ENCODE measurements at places on chromosomes 12 and 14.

DNA sequence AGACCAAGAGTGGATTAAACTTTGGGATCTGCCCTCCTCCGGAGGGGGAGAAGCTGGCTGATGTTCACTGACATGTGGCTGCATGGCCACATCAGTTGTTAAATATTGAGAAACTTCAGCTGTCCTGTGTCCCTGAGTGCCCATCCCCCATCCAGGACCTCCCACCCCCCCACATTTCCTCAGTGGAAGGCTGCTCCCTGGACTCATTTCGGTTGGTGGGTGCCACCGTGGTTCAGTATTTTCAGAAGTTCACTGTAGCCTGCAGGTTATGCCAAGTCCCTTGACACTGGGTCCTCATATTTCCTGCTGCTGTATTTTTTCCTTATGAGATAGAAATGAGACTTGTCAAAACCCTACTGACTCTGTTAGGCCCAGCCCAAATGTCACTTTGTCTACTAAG lies 302.4 kb downstream of the CACNA1C start:
- DNase-seq: no peak

GRCh38 chr14:29278301-29279263 lies 512.0 kb downstream of the FOXG1 start:
- no peak for DNase-seq

GRCh38 chr12:2372178-2372577 lies 319.4 kb downstream of the CACNA1C start:
- no peak for DNase-seq

- DNase-seq: no peak
Measured at GRCh38 chr12:26425587-26426260, 230.4 kb downstream of the SSPN start.

- no peak for DNase-seq
Measured at GRCh38 chr12:51911788-51912711, 4.7 kb downstream of the ACVRL1 start.

DNA sequence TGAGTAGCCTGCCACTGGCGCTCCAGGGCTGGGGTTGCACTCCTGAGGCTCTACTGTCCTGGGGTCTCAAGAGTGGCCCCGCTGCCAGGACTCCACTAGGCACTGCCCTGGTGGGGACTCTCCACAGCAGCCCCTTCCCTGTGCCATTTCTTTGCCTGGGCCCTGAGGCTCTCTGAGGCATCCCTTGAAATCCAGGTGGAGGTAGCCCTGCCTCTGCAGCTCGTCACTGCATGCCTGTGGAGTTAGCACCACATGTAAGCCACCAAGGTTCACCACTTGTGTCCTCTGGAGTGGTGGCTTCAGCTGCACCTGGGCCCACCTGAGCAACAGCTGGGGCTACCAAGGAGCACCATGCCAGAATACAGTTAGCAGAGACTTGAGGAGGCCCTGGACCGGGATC lies 39.9 kb upstream of the BATF start:
- no peak for DNase-seq

Data from stimulated activated CD4-positive, alpha-beta T cell treated with anti-CD3 and anti-CD28 coated beads, Interleukin-12 subunit alpha, Interleukin-12 subunit beta, amount 100 ng/mL, for 24 hours (primary cell).